ENCODE measurements at places on chromosomes 6 and 20.

DNA sequence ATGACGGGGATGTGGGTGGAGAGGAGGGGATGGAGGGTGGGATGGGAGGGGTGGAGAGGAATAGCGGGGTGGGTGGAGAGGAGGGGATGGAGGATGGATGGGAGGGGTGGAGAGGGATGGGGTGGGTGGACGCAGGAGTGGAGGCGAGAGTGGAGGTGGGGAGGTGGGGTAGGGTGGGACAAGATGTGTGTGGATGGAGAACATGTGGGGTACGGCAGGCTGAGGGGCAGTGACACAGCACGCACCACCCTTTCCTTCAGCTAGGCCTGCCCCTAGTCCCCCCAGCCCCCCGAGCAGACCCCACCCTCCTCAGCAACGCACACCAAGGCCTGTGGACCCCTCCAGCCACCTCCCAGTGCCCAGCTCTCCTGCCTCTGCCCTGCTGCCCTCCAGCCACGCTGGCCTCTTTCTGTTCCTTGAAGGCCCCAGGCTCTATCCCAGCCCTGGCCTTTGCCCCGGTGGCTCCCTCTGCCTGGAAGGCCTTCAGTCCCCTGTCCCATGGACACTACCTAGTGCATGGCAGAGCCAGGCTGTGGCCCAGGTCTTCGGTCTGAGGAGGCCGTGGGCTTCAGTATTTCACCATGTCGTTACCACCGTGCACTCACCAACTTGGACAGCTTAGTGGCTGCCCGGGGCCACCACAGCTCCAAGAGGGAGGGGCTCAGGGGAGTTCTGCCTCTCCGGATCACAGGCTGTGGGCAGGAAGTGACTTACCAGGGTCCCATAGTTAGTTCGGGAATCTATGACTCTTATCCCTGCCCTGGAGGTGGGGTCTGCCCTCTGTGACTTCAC lies 78.4 kb upstream of the PMEPA1 start:
- DNase-seq = no peak

DNA sequence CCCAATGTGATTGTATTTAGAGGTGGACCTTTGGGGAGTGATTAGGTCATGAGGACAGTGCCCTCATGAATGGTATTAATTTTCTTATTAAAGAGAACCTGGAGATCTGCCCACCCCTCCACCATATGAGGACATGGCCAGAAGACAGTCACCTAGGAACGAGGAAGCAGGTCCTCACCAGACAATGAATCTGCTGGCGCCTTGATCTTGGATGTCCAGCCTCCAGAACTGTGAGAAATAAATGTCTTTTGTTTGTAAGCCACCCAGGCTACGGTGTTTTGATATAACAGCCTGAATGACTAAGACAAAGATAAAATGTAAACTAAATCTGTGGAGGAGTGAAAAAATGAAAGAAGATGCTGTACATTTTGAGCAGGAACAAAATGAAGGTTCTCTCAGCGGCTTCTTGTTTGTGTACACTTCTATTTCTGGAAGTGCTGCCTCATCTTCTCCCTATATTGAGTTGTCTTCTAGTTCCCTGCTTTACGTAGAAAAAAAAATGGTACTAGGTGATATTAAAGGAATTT lies 1.5 kb upstream of the IPCEF1 start:
- DNase-seq = no peak

DNA sequence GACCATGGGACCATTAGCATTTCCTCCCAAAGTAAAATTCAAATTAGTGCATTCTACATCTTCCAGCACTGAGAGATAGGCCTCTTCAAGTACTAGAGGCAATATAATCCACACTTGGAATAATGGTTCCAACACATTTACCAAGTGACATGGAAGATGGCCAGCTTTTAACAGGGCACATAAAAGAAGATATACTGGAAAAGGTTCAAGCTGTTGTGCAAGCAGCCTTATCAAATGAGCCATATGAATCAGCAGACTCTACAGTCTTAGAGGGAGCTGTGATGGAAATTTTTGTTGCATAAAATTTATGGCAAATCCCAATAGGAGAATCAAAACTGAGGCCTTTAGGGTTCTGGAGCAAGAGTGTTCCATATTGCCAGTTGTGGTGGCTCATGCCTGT lies 526.6 kb upstream of the IRAK1BP1 start:
- DNase-seq = no peak

GRCh38 chr20:62282877-62283503 lies 19.8 kb upstream of the ADRM1 start:
- no peak for DNase-seq

DNA sequence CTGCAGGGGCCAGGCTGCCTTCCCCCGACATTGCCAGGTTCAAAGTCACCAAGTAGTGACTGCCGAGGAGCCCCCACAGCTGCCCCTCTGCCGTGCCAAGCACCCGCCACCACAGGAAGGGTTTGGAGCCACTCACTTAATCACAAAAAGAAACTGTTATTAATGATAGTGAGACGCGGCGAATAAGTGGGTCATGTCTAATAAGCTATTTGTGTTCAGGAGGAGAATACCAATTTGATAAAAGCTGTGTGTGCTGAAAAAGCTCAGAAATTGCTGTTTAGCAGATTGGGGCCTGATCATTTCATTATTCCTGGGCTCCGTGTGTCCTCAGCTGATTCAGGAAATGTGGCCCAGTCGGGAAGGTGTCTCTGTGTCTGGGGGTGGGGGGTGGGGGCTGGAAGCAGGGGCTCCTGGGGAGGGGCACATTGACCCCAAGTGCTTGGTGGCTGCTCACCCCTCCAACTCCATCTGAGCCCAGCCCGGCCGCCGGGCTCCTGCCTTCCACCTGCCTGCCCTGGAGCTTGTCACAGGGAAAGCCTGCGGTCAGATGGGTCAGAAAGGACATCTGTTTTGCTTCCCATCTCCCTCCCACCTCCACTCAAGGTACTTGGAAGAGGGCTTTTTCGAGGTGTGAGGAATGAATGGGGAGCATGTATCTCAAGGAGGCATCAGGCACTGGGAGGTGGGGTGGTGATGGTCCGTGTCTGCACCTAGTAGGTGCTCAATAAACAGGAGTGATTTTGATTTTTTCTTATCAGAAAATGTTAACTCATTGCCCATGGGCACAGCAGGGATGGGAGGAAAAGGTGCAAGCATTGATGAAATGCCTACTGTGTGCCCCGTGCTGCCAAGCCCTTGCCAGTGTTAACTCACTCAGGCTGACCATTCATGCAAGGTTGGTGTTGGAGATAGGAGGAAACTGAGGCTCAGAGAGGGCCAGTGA lies 3.0 kb downstream of the VSTM2L start:
- DNase-seq = no peak

GRCh38 chr6:82506526-82506925 lies 142.9 kb downstream of the TPBG start:
- no peak for DNase-seq

DNA sequence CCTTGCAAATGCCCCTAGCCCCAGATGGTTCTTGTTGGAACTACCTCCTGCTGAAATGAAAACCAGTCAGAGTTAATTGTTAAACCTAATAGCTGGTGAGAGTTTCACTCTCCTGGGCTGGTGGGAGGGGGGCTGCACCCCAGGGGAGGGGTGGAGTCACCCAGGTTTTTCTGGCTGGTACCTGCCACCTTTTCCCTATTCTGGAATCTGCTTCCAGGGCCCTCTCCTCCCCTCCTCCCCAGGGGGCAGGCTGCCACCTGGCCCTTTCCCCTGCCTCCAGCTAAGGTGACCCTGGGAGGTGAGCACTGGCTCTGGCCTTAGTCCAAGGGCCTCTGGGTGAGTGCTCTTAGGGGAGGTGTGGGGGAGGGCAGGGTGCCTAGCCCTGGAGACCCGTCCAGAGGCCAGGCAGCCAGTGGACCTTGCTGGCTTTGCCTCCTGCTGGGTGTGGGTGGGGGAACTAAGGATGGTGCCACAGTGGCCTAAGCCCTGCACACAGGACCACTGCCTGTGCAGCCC lies 48.8 kb upstream of the EPB41L1 start:
- DNase-seq = peak; percentile 91

GRCh38 chr6:18088419-18089296 lies 33.8 kb downstream of the NHLRC1 start:
- DNase-seq = no peak

DNA sequence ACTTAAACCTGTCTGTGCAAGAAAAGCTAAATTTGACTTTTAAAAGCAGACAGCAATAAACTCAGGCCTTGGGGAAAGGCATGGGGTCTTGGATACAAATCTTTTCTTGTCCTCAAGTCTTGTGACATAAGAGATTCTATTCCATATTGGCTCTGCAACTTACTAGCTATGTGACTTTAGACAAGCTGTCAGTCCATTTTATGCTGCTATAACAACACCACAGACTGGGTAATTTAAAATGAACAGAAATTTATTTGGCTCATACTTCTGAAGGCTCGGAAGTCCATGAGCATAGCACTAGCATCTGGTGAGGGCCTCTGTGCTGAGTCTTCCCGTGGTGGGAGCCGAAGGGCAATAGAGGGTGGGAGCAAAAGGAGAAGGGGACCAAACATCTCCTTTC lies 246.0 kb upstream of the MOCS1 start:
- no peak for DNase-seq

DNA sequence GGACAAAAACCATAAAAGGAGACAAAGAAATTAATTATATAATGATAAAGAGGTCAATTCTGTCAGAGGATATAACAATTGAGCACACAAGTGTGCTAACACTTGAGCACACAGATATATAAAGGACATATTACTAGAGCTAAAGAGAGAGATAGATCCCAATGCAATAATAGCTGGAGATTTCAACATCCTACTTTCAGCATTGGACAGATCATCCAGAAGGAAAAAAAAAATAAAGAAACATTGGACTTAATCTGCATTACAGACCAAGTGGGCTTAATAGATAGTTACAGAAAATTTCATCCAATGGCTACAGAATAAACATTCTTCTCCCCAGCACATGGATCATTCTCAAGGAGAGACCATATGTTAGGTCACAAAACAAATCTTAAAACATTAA lies 9.9 kb downstream of the VNN1 start:
- DNase-seq = no peak

DNA sequence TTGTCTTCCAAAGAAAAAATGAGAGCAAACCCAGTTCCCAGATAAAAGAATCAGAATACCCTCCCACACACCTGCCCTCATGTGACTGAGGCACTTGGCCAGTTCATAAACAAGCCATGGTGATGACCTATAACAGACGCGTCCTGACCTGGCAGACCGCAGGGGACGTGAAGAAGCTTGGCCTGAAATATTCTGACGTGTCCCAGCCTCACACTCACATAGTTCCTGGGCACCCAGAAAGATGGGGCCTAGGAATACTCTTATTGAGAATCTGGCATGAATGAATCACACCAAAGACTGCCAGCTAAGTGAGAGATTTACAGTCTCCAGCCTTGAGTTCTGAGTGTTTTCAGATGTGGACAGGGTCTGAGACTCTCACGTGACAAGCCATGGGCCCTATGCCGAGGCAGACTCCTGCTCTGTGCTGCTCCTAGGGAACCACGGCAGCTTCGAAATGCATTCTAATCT lies 17.2 kb upstream of the MAP3K4 start:
- no peak for DNase-seq

DNA sequence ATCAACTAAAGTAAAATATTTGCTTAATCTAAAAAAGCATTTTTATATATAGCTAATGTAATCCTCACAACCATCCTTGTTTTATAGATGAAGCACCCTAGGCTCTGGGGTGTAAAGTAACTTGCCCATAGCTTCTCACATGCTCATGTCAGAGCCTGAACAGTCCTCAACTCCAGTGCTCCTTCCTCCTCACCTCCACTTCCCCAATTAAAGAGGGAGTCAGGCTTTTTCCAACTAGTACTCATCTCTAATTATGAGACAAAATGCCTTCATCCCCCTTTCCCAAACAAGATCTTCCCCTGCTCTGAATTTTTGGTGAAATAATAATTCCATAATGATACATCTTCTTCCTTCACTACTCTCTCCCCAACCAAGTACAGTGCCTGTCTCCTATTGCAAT lies 290.8 kb upstream of the PRDM1 start:
- no peak for DNase-seq

GRCh38 chr6:98044151-98044561 lies 761.1 kb upstream of the MMS22L start:
- DNase-seq = no peak

DNA sequence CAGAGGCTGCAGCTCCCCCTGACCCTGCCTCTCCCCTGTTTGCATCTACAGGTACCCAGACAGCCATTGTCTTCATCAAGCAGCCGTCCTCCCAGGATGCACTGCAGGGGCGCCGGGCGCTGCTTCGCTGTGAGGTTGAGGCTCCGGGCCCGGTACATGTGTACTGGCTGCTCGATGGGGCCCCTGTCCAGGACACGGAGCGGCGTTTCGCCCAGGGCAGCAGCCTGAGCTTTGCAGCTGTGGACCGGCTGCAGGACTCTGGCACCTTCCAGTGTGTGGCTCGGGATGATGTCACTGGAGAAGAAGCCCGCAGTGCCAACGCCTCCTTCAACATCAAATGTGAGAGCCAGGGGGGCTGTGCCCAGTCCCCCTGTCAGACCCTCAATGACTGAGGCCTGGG lies 42.1 kb upstream of the SRF start:
- no peak for DNase-seq

GRCh38 chr20:35133031-35133430 lies 14.1 kb downstream of the EDEM2 start:
- DNase-seq = no peak

GRCh38 chr6:160253292-160253691 lies 5.3 kb downstream of the SLC22A2 start:
- DNase-seq = no peak

GRCh38 chr20:10357061-10357708 lies 76.8 kb downstream of the MKKS start:
- no peak for DNase-seq

DNA sequence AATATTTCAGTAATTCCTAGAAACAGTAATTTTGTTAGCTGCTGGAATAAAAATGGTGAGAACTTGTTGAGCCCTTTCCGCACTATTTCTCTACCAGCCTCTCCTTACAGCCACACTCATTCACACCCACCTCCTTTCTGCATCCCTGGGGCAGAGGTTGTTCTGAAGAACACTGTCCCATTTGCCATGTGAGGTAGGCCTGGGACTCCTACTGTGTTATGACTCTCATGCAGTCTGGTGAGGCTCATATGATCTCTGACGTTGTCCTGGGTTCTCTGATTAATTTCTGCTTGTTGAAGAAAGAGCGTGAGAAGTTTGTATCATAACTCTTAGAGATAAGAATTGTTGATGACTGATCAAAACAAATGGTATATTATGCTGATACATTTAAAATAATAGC lies 4.1 kb upstream of the KCNQ5 start:
- no peak for DNase-seq

DNA sequence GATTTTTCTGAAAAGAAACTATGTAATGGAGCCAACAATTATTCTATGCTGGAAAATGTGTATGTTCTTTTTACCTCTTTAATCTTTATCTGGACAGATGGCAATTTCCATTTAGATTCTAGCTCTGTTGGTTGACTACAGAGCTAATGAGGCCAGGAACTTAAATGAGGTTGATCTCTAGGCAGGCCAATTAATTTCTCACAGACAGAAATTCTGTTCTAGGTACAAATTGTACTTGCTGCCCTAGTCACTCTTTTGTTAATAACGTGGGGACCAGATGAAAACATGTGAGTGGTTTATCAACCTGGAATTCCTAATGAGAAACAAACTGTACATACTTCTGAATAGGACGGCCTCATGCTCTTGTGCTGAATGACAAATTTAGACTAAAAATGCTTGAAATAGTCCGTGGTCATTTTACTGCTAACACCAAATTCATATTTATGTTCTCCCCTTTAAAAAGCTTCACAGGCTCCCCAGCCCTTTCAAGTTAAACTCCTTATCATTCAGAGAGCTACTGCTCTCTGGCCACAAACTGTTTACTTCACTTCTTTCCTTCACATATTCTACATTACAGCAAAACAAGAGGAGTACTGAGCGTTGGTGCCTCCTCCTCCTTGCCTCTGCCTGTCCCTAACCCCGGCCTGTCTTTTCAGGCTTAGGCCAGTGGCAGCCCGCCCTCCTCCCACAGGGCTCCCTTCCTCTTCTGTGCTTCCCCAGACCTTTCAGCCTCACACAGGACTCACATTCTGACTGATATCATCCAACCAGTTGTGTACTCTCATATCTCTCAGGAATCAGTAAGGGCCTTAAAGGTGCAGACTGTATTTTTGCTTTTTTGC lies 41.4 kb downstream of the DTNBP1 start:
- DNase-seq = no peak
